Stimulated activated CD4-positive, alpha-beta T cell treated with anti-CD3 and anti-CD28 coated beads, Interleukin-1b, Interleukin-23, amount 100 ng/mL, for 1 hour (primary cell): ENCODE measurements at places on chromosomes 4 and X.

GRCh38 chrX:115017455-115017854 lies at the start of gene IL13RA2:
Gene IL13RA2, minus strand, starts transcription at chrX:115017616. Its CDS starts 347 bp downstream, at chrX:115017269.
- DNase-seq = no peak

GRCh38 chrX:55695227-55696018 lies 22.1 kb upstream of the RRAGB start:
- DNase-seq = no peak

- DNase-seq = no peak
These were observed 12.1 kb downstream of the MCUB start for GRCh38 chr4:109572154-109572553.

GRCh38 chr4:89253311-89253710 lies 54.3 kb downstream of the GPRIN3 start:
- DNase-seq = no peak

DNA sequence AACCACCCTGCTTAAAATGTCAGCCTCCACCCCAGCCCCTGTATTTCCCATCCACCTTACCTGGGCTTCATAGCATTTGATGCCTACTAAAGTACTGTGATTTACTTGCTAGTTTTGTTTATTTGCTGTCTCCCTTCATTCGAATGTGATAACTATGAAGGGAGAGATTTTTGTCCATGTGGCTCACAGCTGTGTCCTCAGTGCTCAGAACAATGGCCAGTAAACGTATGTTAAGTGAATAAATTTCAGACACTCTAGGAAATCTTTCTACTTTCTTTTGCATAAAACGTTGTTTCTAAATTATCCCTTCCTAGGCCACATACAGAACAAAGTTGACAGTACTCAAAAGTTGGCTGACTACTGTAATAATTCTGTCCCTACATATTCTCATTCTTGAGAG lies 114.7 kb upstream of the OTUD4 start:
- no peak for DNase-seq

DNA sequence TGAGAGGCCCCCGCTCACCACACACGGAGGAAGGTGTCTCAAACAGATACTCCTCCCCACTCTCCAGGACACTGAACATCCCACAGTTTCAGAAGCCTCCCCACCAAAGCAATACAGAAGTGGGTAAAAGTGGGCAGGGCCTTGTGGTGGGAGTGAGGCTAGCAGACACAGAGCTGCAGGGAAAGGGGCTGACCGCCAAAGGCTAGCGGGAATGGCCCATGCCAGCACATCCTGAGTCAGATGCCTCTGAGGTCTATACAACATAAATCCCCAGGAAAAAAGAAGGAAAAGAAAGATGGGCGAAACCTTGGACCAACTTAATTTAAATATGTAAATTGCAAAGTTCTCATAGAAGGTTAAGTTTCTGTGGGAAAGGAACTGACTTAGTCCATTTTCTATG lies 21.9 kb upstream of the ARHGAP10 start:
- no peak for DNase-seq
